Skeletal muscle cell (primary cell): ENCODE measurements at places on chromosomes 2 and 18.

DNA sequence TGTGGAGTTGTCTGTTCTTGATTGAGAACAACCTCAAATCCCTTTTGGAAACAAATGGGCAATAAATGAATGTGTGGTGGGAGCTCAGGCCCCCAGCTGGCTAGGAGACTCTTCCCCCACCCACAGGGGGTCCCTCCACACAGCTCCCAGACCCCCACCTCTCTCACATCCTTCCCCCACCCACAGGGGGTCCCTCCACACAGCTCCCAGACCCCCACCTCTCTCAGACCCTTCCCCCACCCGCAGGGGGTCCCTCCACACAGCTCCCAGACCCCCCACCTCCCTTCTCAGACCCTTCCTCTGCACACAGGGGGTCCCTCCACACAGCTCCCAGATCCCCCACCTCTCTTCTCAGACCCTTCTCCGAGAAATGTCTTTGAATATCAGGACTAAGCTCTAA lies 79.0 kb upstream of the CTDP1 start:
- DNase-seq, result no peak

- DNase-seq, result no peak
Observed at GRCh38 chr2:219252570-219252899, 508 bp upstream of the TUBA4B start.

- no peak for DNase-seq
Observed at GRCh38 chr2:118893100-118893499, 45.7 kb upstream of the EN1 start.

GRCh38 chr2:156486147-156486546 lies 50.0 kb downstream of the GPD2 start:
- peak; percentile 12 for DNase-seq

GRCh38 chr2:232439758-232440135 lies 16.2 kb upstream of the ALPI start:
- no peak for DNase-seq

GRCh38 chr2:233448220-233448559 lies 93.9 kb downstream of the DGKD start:
- no peak for DNase-seq

GRCh38 chr18:12744103-12744502 lies 41.3 kb downstream of the PSMG2 start:
- DNase-seq, result no peak

- no peak for DNase-seq
Observed at GRCh38 chr18:49855711-49856415, 42.5 kb upstream of the ACAA2 start.

- no peak for DNase-seq
Observed at GRCh38 chr18:3151399-3152264, 68.1 kb downstream of the MYOM1 start.

- DNase-seq, result no peak
Observed at GRCh38 chr18:49851624-49852023, 38.3 kb upstream of the ACAA2 start.

DNA sequence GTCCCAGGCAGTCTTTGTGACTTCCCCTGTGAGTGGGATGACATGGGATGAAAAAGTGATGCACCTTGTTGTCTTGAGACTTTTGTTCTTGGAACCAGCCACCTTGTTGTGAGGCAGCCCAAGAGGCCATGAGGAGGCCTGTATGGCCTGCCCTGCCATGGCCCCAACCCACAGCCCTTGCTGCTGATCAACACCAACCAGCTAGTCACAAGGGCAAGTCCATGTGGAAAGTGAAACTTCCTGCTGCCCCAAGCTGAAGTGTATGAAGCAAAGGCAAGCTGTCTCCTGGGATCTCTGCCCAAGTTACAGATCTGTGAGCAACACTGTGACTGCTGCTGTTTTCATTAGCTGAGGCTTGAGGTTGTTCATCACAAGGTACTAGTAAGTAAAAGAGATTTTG lies 21.6 kb downstream of the TMEM18 start:
- DNase-seq, result no peak

GRCh38 chr2:231341100-231341499 lies 54.4 kb upstream of the B3GNT7 start:
- DNase-seq, result no peak

DNA sequence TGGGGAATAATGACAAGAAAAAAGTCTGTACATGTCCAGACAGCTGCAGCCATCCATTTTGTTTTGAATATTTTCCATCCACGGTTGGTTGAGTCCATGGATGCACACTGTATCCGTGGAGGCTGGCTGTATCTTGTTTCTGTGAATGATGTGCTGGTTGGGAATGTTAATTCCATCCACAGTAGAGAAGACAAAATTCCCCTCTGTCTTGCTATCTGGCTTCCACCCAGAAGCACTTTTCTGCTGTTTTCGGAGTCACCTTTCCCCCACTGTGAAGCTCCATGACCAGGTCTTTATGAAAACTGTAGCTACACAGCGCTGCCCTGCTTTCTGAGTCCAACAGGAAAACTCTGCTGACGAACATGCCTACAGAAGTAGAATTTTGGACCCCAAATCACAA lies 122.3 kb downstream of the HRH4 start:
- no peak for DNase-seq
